ENCODE measurements at places on chromosomes 11 and 22.

GRCh38 chr22:39839917-39840510 lies 53.5 kb downstream of the ENTHD1 start:
- DNase-seq = no peak

- no peak for DNase-seq
These were observed 58.1 kb downstream of the LINC01488 start for GRCh38 chr11:69539416-69540117.

DNA sequence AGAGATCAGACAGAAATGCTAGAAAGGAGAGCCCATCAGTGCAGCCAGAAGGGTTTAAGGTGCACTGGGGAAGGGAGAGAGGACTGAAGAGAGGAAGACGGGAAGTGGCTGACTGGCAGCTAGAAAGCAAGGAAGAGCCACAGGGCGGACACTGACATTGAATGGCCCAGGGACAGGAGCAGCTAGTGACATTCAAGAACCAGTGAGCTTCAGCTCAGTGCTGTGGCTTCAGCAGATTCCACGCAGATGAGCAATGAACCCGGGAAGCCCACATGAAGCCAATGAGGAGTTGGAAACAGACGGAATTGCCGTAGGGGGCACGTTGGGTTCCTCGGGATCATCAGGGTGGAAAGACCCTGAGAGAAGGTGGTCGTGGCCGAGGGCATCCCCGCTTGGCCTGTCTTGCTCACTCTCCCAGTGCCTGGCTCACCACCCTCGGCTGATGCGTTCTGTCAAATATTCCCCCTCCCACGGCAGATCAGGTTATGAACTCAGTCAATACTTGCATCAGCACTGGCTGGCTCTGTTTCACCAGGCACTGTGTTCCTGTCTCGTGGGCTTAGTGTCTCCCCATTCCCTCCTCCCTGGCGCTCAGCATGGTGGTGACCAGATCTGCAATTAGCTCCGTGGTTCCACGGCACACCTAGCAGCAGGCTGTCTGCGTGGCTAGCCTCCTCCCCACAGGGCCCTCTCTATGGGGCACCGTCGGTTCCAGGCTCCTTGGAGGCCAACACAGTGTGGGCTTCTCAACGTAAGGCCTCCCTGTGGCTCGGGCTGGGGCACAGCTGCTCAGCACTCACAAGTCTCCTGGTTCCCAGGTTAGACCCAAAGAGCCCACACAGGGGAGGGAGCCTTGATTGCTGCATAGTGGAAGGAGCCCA lies 145.5 kb downstream of the TRIM29 start:
- DNase-seq = no peak

GRCh38 chr11:66055021-66055420 lies 2.9 kb downstream of the SF3B2 start:
- DNase-seq = no peak

GRCh38 chr22:49094858-49095257 lies 732.8 kb downstream of the BRD1 start:
- no peak for DNase-seq

DNA sequence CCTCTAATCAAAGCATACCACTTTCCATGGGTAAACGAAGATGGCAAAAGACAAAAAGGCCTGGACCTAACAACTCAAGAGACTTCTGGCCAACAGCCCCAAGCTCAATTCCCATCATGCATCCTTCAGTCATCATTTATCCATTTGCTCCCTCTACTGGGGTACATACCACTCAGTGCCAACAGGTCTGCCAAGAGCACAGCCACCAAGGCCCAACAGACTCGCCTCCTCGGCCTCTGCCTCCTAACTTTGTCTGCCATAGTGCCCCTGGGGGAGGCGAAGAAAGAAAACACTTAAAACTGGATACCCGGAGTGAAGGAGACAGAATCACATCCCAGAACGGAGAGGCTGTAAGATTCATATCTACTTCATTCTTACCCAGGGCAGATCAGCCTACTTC lies 1.1 kb downstream of the HYOU1 start:
- no peak for DNase-seq

DNA sequence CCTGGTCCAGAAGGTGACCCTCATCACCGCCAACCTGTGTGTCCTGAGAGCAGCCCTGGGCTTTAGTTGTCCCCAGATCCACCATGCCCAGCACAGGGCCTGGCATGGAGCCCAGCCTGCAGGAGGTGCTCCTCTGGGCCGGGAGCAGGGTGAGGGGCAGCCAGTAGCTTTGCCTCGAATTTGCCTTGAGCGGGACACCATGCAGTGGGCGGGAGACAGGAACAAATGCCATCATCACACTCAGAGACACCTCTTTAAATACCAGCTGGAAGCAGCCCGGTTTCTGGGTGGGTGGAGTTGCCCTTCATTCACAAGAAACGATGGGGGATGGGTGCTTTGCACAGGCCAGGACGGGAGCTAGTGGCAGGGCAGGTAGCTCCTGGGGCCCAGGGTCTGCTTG lies 19.3 kb downstream of the FLRT1 start:
- DNase-seq = no peak

DNA sequence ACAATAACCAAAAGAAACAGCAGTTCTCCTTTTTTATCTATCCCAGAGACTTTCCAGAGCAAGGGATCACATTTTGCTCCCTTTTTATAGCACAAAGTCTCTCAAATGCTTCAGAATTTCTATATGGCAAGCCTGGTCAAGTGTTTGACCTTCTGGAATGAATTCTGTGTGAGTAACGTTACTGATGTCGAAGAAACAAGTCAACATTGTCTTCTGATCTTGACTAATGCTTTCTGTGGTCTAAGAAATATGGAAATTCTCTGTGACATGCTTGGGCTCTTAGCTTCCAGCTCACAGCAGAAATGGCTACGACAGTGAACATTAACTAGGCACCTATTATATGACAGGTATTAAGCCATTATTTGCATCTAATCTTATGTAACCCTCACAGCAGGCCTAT lies 411.7 kb downstream of the CADM1 start:
- DNase-seq = no peak

DNA sequence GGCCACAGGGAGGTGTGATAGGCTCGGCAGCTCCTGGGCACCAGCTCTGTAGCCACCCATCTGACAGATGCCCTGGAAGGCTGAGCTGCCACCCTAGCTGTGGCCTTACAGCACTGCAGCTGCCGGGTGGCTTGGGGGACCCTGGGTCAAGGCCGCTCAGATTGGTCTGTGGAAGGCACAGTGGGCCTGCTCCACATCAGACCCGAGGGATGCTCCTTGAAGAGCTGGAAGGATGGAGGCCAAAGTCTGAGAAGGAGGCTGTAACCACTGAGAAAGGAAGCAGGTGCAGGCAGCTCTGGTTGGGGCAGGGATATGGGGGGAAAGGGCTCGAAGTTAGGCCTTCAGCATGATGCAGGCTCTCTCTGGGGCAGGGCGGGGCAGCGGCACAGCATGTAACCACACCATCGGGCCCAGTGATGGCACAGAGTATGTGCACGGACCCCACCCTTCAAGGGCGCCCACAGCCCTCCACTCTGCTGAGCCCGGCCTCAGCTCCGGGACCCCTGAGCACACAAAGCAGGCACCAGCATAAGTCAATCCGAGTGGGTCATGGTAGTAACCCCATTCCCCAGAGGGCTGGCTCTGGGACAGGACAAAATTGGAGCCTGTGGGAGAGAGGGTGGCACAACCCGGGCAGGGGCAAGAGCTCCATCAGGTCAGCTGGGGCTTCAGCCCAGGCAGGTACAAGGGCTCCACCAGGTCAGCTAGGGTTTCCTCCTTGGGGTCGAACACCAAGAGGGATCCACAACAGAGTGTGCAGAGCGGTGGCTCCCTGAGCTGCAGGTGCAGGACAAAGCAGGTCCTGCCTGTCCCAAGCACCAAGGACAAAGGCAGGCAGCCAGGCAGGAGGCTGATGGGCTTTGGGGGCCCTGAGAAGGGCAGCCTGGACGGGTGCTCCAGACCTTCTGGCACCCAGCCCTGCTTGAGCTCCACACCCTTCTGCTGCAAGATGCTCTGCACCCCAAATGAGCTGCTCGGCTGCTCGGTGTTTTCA lies 1511.1 kb downstream of the BRD1 start:
- no peak for DNase-seq

DNA sequence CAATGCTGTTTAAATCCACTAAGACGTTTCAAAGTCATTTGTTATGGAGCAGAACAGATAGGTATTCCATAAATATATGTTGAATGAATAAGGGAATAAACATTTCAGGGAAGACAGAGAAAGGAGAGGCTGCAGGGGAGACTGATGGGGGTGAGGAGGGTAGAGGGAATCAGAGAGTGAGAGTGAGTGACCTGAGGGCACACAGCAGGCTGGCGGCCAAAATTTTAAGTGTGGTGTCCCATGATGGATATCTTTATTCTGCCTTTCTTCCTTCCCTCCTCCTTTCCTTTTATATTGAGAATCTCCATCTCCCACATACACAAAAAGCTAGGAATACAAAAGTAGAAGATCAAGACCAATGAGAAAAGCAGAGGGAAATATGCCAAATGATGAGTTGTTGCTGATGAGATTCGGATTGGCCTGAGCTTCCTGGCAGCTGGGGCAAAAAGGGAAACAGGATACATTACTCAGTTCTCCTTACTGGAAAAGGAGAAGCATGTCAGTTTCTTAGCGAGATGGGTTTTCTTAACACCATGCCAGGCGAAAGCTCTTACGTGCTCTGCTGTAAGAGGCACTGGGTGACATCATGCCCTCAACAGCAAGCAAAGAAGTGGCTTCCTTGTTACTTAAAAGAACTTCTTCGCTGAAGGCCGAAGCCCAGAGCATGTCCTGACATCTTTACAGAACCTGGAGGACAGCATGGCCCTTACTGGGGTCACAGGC lies 11.2 kb upstream of the CYTH4 start:
- DNase-seq = no peak

GRCh38 chr11:78907636-78908035 lies 333.0 kb upstream of the NARS2 start:
- DNase-seq = no peak

Data from brain pericyte (primary cell).